Activated CD8-positive, alpha-beta memory T cell treated with anti-CD3 and anti-CD28 coated beads for 4 hours (primary cell): ENCODE measurements at places on chromosomes 2 and 18.

DNA sequence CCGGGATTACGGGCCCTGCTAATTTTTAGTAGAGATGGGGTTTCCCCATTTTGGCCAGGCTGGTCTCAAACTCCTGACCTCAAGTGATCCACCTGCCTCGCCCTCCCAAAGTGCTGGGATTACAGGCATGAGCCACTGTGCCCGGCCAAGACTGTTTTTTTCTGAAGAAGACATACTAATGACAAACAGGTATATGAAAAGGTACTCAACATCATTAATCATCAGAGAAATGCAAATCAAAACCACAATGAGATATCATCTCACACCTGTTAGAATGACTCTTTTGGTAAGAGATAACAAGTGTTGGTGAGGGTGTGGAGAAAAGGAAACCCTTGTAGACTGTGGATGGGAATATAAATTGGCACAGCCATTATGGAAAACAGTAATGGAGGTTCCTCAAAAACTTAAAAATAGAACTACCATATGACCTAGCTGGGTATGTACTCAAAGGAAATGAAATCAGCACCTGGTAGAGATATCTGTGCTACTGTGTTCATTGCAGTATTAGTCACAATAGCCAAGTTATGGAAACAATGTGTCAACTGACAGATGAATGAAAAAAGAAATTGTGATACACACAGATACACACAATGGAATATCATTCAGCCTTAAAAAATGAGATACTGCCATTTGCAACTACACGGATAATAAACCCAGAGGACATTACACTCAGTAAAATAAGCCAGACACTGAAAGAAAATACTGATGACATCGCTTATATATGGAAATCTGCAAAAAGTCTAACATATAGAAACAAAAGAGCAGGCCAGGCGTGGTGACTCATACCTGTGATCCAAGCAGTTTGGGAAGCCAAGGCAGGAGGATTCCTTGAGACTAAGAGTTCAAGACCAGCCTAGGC is 20.8 kb downstream of the SOS1 start:
- DNase-seq = no peak

- no peak for DNase-seq
Observed at GRCh38 chr18:55413474-55413873, 174.5 kb downstream of the TCF4 start.

GRCh38 chr2:9280224-9280623 is 73.6 kb downstream of the ASAP2 start:
- DNase-seq = no peak

GRCh38 chr2:200922439-200922838 is 33.3 kb downstream of the NIF3L1 start:
- DNase-seq = no peak

GRCh38 chr18:24014986-24015638 is 558 bp downstream of the TTC39C start:
- DNase-seq = no peak
